ENCODE measurements at places on chromosomes 7 and 10.

GRCh38 chr7:690478-691360 lies 35.8 kb upstream of the DNAAF5 start:
- DNase-seq, result no peak

GRCh38 chr7:102111061-102112041 lies 175.3 kb upstream of the SH2B2 start:
- DNase-seq, result no peak

DNA sequence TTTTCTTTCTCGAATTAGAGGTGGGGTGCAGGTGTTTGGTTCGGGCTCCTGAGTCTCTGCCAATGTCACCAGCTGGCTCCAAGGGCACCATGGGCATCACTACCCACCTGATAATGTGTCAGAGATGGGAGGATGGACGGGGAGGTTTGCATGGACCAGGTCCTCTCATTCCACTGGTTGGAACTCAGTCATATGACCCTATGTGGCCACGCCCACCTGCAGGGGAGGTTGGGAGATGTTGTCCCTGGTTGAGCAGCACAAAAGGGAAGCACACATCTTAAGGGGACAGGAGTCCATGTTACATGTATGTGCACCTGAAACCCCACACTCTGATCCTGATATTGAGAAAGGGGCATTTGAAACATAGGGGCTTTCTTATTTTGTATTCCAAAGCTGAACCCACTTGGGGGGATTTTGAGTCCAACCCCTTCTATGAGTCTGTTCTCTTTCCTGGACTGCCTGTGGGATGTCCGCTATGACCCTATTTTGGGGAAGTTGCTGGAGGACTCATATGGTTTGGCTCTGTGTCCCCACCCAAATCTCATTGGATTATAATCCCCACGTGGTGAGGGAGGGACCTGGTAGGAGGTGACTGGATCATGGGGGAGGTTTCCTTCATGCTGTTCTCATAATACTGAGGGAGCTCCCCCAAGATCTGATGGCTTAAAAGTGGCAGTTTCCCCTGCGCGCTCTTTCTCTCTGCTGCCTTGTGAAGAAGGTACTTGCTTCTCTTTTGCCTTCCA lies 66.9 kb upstream of the BAIAP2L1 start:
- DNase-seq, result no peak

DNA sequence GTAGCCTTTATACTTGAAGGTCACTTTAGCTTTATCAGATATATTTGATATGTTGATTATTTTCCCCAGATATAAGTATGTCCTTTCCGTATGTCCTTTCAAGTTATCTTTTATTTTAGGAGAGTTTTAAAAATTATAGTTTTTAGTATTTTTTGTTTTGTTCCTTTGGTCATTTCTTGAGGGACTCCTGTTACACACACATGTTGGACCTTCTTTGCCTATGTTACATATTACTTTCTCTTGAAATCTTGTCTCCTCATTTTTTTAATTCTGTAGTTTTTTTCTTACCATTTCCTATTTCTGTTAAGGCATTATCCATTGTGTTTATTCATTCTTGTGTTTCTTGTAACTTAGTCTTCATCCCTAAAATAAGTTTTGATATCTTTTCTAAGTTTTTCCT lies 23.9 kb downstream of the GLCCI1 start:
- no peak for DNase-seq

DNA sequence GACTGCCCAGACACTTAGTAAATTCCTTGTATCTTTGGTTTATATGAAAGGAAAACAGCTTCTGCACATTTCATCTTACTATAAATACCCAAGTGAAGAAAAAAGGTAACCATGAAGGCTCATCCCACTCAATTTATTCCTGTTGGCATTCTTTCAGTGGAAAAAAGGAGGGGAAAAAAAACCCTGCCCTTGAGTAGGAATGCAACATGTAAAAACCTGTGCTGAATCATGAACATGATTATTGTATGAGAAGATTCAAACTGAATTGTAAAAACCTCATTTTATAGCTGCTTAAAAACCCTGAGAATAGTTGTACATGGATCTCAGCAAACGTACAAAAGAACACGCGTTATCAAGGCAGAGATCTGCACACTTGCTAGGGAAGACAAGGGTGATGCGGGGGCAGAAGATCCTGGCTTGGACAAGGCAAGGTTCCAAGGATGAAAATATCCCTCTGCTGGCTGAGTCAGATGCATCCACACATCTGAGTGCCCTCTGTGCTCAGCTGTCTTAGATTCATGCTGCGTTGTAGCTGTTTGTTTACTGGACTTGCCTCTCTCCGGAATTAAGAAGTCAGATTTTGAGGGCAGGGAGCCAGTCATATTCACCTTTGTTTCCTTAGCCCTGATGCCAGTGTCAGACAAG lies 658.2 kb downstream of the PARD3 start:
- no peak for DNase-seq

- DNase-seq, result no peak
Observed at GRCh38 chr10:43315535-43316207, 48.8 kb upstream of the RASGEF1A start.

DNA sequence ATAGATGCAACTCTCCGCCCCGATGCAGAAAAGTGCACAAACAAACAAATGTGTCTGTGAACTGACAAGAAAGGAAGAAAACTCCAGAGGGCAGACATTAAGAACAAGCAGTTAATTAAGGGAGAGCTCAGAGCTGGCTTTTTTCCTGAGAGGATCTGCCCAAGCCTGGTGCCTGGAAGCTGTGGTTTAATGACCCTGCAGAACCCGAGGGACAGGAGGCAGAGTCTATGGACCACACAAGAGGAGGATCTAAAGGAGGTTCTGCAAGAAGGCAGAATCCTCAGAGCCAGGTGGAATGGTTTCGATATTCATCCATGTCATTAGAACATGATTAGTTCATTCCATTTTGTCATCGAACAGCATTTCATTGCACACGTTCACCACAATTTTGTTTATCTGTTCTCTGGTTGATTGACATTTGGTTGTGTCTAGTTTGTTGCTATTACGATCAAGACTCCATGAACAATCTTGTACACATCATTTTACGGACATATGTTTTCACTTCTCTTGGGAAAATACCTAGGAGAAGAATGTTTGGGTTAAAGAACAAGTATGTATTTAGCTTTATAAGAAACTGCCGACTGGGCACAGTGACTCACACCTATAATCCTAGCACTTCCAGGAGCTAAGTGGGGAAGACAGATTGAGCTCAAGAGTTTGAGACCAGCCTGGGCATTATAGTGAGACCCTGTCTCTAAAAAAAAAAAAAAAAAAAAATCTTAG lies 560.2 kb downstream of the CALN1 start:
- no peak for DNase-seq

DNA sequence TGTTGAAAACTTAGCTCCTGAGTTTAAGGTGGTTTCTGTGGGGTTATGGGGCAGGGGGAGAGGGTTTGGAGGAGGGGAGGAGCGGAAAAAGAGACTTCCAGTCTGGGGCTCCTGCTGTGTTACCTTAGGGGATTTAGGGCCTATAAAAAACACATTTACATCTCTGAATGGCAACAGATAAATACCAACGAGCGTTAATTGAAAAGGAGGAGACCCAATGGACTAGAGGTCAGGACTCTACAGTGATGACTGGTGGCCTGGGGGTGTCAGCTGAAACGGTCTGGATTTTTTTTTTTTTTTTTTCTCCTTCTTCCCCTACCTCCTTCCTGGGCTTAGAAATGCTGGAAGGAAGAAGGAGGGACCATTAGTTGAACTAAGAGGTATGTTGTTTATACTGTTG lies 47.4 kb downstream of the AUTS2 start:
- no peak for DNase-seq

DNA sequence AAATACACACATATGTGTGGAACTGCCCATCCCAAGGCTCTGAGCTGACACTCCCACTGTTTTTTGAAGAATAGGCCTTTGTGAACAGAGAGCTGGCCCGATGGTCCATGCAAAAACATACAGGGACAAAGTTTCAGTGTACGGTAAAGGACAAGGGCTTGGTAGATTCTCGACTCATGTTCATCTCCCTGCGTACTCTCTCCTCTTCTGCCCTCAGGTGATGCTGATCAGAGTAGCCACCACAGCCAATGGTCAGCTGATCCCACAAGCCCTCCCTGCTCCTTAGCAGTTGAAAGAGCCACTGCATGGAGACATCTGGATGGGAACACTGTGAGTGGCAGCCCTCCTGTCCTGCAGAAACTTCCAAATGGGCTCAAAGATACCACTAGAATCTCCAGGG lies 23.1 kb upstream of the C10orf71 start:
- DNase-seq, result no peak

DNA sequence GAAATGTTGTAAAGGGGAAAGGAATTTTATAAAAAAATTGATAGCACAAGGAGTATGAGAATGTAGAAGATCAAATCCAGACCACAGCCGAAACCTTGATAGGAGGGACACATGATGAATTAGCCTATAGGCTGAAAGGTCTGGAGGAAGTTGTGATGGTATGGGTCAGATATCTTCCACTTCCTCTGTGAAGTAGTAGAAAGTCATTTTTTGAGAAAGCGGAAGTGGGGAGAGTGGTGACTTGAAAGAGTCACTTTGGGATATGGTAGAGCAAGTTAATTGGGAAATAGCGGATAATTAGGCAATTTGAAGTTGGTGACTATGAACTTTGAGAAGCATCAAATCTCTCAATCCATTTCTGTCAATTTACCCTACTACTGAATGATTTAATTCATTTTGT lies 99.4 kb downstream of the GRM8 start:
- DNase-seq, result no peak

GRCh38 chr10:81027223-81027622 lies 489.5 kb downstream of the SH2D4B start:
- DNase-seq, result no peak
